ENCODE measurements at places on chromosomes 3 and 15. TPM values are rescaled to one million over a fixed set of nuclear protein-coding genes. Genes with fewer than 3 reads are reported as not detected.

The BFSP2 gene
- total RNA-seq = not detected

The FBLN2 gene
- total RNA-seq = 30.2 TPM

The ECE2 gene
- total RNA-seq = not detected

The SYNPR gene
- not detected for total RNA-seq

The CHST13 gene
- total RNA-seq = not detected

Data from fibroblast of villous mesenchyme (primary cell).